ENCODE measurements at places on chromosomes 1 and 21.

- DNase-seq: no peak
These were observed 40.4 kb upstream of the PIGC start for GRCh38 chr1:172484252-172484651.

DNA sequence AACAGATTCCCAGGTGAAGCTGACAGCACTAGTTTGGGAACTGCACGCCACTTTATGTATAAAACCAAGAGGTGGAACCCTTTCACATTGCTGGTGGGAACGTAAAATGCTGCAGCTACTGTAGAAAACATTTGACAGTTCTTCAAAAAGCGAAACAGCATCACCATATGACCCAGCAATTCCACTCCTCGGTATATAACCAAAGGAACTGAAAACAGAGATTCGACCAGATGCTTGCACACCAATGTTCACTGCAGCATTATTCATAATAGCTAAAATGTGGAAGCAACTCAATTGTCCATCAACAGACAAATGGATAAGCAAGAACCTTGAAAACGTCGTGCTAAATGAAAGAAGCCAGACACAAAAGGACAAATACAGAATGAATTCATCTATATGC lies 17.5 kb downstream of the RSPH1 start:
- DNase-seq: no peak

GRCh38 chr1:182644886-182645285 lies 39.5 kb downstream of the RGS8 start:
- DNase-seq: no peak

DNA sequence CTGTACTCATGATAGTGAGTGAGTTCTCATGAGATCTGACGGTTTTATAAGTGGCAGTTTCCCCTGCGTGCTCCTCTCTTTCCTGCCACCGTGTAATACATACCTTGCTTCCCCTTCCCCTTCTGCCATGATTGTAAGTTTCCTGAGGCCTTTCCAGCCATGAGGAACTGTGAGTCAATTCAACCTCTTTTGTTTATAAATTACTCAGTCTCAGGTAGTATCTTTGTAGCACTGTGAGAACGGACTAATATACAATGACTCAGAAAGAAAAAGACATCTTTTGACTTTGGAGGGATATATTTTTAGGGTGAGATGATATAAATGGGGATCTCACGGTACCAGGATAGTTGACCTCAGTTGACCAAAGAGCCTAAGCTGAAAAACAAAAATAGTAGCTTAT lies 74.7 kb upstream of the BACH1 start:
- DNase-seq: no peak

GRCh38 chr21:41777951-41778815 lies 11.3 kb upstream of the RIPK4 start:
- no peak for DNase-seq

GRCh38 chr21:25183577-25183976 lies 423.7 kb downstream of the MRPL39 start:
- DNase-seq: no peak

GRCh38 chr1:151007853-151008243 lies 401 bp upstream of the PRUNE1 start:
- DNase-seq: no peak

GRCh38 chr1:35640380-35641232 lies 720 bp downstream of the PSMB2 start:
- no peak for DNase-seq

- DNase-seq: no peak
These were observed 12.4 kb downstream of the CDA start for GRCh38 chr1:20601129-20601825.

DNA sequence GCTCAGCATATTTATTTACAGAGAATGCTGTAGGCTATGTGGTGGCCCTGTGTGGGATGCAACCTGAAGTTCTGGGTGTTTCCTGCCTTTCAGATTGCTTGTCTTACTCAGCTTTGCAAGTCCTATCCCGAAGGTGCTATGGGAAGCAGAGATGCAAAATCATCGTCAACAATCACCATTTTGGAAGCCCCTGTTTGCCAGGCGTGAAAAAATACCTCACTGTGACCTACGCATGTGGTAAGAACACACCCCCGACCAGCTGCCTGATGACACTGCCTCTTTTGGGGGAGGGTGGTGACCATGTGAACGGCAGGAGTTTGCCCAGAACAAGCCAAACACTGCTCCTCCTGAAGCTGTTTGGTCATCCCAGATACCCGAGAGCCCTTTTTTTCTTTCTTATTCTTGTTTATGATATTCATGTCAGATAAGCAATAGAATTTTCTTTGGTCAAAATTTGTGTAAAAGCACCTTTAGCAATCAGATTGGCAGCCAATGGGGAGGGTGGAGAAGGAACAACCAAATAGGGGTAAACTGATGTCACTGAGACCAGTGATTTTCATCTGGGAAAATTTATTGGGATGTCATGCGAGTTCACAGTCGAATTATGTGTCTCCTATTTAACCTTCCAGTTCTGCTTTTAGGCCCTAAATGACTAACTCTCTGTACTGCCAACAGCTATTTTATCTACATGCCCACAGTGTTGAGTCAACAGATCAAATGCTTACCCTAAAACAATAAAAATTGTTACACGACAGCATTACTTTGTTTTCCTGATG lies 82.6 kb downstream of the EVA1C start:
- no peak for DNase-seq

- DNase-seq: no peak
These were observed 301.7 kb downstream of the GRIK1 start for GRCh38 chr21:29638138-29638537.

DNA sequence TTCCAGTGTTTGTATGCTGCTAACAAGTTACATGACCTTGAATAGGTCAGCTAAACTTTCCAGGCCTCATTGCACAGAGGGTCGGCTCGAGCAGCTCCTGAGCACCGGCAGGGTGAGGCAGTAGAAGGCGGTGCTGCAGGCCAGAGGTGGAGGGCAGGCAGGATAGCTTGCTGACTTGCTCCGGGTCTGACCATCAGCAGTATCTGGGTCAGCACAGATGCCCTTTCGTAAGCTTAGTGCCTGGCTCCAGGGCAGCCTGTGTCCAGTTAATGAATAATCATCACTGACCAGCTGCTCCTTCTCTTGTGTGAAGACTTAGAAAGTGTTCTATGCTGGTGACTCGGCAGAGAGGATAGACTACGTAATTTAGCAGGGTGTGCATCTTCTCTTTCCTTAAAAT lies 6.9 kb downstream of the MAPKAPK2 start:
- no peak for DNase-seq

GRCh38 chr1:246165826-246166709 lies 341.0 kb downstream of the SMYD3 start:
- DNase-seq: no peak

GRCh38 chr1:117493906-117494305 lies 111.9 kb upstream of the TENT5C start:
- no peak for DNase-seq

DNA sequence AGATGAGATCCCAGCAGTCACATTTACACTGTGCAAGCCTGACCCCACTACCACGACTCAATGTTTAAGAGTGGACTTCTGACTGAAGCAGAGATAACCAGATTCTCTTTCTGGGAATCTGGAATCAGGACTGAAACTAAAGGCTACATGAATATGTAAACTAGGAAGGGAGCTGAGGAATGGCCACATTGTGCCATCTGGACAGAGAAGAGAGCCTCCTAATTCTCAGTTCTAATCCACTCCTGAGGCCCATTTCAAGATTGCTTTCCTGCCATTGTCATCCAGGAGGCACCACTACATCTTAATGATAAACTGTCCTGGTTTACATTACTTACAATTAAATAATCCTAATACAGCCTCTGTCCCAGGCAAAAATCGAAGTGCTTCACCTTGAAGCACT lies 6.5 kb downstream of the PAXBP1 start:
- DNase-seq: no peak

GRCh38 chr1:111743679-111744101 lies 4.5 kb upstream of the INKA2 start:
- no peak for DNase-seq

DNA sequence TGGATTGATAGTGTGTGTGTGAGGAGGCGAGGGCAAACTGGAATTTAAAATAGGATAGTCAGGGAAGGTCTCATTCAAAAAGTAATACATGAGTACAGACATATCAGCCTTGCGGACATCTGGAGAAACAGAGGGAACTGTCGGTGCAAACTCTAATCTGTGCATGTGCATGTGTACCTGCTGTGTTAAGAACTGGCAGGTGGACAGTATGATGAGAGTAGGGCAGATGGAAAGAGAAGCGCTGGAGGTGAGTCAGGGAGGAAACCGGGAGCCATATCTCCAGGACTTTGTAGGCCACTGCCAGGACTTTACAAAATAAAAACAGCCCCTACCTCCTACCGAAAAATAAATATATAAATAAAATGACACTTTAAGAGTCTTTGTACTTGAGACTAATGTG lies 31.3 kb upstream of the MYBPHL start:
- DNase-seq: no peak

- no peak for DNase-seq
These were observed 86.8 kb downstream of the HLX start for GRCh38 chr1:220966041-220966440.

- no peak for DNase-seq
These were observed 186.4 kb upstream of the ZNHIT6 start for GRCh38 chr1:85894651-85895050.

DNA sequence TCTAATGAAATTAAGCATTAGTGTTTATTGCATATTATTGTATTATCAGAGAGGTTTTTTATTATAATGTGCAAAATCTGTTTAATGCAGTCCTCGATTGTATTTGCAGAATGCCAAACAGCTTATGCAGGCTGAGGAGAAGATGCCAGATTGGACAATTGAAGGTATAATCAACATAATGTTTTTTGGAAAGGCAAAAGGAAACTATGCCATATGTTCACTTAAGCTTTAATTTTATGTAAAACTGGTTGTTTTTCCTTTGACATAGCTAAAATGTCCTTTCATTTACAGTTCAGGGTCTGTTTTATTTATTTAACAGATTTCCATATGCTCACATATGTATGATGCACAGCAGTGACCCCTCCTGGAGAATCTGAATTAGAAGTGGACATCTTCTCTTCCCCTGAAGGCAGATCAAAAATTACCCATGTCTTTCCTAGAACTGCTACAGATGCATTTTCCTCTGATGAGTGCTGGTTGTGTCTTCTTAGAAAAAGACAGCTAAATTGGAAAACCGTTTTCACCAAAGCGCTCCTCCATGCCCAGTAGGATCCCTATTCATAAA lies 143.5 kb upstream of the USH2A start:
- DNase-seq: no peak

GRCh38 chr1:178093951-178094738 lies at the start of gene RASAL2:
RASAL2 (plus strand) TSS chr1:178094104; CDS start chr1:178094493, 389 bp downstream.
- DNase-seq: no peak

Data from cortex of kidney (tissue), 1 donor.